ENCODE measurements at places on chromosomes 1 and 21. TPM values are rescaled to one million over a fixed set of nuclear protein-coding genes. Genes with fewer than 3 reads are reported as not detected.

DNA sequence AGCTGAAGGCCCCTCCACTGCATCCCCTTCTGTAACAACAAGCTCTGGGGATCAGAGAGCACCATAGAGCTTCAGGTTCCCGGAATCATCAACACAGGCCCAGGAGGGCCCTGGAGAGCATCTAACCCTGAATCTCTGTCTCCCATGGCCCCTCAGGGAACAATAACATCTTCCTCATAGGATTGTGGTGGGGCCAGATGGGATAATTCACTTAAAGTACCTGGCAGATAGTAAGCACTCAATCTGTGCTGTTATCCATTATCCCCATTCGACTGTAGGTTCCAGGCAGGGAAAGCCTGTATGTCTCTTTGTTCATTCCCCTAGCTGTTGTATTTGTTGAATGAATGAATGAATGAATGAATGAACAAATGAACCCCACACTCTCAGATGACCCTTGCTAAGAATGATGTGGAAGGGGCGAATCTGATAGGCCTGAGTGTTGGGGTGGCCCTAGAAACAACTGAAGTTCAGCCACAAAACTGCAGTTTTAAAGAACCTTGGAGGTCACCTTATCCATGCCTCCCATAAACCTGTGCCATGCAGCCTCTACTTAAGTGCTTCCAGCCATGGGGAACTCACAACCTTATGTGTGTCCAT lies 14.5 kb downstream of the LAPTM5 start:
- no peak for DNase-seq

- peak; percentile 52 for DNase-seq
Measured at GRCh38 chr1:121483961-121484424, 299.2 kb downstream of the SRGAP2C start.

GRCh38 chr1:39779821-39780220 lies 8.7 kb upstream of the OXCT2 start:
- DNase-seq = no peak

DNA sequence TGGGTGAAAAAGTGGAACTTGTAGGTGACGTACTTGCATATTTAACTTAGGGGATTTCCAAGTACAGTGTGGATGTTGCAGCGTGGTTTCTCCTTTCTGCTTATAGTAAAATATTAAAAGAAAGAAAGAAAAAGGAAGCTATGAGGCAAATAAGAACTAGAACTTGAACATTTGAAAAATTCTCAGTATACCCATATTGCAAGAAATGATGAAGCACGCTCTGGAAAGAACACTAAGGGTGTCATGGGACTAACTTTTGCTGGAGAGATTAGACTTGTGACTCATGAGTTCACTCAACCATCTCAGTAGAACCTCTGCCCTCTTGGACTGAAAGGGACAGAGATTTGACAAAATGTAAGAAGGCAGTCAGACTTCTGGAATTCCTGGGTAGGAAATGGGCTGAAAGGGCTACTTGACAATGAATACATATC lies 704.5 kb upstream of the ADGRL4 start:
- peak; percentile 26 for DNase-seq

GRCh38 chr1:24051206-24051945 lies 60.6 kb downstream of the MYOM3 start:
- no peak for DNase-seq

DNA sequence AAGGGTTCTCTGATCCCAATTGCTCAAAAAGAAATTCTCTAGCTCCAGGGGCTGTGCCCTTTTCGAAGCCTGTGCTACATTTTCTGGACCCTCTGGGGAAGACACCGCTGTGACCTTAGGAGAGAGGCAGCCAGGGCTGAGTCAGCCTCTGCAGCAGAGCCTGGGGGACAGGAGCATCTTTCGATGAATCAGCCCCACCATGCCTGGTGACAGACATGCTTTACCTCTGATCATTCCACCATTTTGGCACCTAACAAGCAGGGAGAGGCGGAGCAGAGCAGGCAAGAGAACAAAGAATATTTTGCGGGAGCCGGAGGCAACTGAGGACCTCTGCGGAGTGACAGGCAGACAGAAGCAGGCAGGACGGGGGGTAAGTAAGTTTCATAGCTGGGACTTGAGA lies 84.9 kb downstream of the VWA5B1 start:
- no peak for DNase-seq

DNA sequence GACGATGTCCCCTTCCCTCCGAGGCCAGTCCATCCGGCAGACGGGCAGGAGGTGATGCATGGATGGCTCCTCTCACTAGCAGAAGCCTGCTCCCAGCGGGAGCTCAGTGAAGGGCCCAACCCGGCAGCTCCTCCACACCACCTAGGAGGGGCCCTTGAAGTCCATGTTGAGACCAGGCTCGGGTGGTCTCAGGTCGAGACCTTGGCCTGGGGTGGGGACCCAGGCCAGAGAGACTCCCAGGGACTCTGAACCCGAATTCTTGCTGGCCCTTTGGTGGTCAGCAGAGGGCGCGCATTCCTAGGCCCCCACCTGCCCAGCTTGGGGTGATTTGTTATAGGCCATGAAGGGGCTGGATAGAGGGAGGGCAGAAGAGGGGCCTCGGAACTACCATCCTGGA lies 642 bp upstream of the NT5C1A start:
- no peak for DNase-seq

Gene PLA2G2F
- total RNA-seq = not detected
